Activated T-helper 1 cell treated with Interleukin-2 at 50 U/mL for 16 hours (primary cell): ENCODE measurements at places on chromosomes 6 and 20.

GRCh38 chr6:132310921-132311320 lies 90.4 kb downstream of the MOXD1 start:
- no peak for DNase-seq

GRCh38 chr6:20746024-20746423 lies 211.8 kb downstream of the CDKAL1 start:
- no peak for DNase-seq

DNA sequence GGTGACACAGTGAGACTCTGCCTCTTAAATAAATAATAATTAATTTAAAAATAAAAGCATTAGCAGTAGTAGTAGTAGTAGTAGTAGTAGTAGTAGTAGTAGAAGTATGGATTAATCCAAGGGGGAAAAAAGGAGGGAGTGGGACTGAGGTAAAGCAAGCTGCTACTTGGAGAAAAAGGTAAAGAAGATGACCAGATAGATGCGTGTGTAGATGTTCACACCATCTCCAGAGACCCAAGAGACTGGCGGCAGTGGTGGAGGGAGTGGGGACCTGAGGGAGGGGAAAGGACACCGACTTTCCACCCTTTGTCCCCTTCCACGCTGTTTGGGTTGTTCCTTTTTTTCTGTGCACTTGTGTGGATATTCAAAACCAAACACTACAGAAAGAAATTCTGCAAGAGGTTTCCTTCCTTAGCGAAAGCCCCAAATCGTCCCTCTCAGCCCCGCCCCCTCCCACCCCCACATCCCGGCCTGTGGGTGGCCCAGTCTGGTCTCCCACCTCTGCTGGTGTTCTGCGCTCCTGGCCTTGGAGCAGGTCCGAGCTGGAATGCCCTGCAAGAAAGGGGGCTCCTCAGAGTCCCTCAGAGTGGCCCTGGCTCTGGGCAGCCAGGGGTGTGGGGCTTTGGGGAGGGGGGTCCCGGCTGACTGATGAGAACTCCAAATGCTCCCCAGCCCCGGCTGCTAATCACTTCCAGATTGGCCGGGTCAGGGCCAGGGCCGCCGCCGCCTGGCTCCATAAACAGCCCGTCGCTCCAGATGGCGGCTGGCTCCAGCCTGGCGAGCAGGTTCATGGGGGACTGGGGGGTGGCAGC lies 60.2 kb downstream of the UBE2V1 start:
- DNase-seq, result no peak

- DNase-seq, result no peak
Observed at GRCh38 chr6:129031051-129031599, 148.2 kb downstream of the LAMA2 start.

GRCh38 chr6:26123947-26124780 lies 36.9 kb downstream of the HFE start:
- DNase-seq, result peak; percentile 46

- DNase-seq, result no peak
Observed at GRCh38 chr6:10384610-10385523, 30.0 kb downstream of the TFAP2A start.

DNA sequence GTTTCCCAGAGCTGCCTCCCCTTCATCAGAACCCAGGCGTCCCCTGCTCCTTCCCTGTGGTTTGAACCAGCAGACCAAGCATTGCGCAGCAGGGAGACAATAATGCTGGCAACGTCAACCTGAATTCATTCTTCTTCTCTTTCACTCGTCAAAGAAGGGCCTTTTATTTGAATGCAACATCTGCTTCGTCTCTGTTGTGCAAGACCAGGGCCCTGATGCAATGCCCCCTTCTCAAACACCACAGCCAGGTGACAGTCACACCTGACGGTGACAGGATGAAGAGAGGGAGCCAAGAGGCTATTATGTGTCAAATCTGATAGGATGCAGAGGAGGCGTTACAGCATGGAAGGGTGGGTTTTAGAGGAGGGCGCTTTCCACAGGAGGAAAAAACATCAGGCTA lies 8.0 kb downstream of the INSM1 start:
- no peak for DNase-seq
